Endothelial cell of umbilical vein (primary cell): ENCODE measurements at places on chromosomes 2 and 18. TPM values are rescaled to one million over a fixed set of nuclear protein-coding genes. Genes with fewer than 3 reads are reported as not detected.

DNA sequence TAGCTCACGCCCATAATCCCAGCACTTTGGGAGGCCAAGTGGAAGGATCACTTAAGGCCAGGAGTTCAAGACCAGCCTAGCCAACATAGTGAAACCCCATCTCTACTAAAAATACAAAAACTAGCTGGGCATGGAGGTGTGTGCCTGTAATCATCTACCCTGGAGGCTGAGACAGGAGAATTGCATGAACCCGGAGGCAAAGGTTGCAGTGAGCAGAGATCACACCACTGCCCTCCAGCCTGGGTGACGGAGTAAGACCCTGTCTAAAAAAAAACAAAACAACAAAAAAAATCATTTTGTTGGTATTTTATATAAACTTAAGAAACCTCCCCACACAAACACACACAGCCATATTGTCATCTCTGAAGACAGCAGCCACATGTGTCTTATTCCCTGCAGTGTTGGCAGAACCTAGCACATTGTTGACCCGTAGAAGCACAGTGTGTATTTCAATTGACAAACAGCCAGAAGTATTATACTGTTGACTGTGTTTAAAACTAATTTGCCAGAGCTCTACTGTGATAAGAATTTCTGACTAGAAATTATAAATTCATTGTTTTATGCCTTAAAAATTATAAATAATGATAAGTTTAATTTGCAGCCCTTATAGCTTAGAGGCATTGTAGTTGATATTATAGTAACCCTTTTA lies 68.1 kb downstream of the DNAJC10 start:
- H3K27ac ChIP-seq, result no peak overlapping the region
- H3K4me3 ChIP-seq, result no peak overlapping the region

DNA sequence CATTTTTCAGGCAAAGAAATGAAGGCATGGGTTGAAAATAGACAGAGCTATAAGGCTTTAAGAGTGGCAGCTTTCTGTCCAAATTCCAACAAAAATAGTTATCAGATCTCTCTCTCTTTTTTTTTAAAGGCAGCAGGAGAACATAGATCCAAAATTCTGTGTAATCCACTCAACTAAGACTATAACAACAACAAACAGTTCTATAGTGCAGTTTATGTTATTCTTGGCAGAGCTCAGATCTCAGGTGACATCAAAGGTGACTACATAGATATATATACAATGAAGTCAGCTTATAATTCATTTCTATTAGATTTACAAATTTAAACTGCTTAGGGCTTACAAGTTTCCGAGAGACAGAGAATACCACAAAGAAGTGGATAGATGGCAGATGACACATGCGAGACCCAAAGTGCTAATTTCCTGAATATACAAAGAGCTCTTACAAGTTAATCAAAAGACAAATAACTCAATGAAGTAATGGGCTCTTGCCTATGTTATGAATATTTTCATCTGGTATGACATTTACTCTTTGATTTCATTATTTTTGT lies 223.2 kb downstream of the BCL2 start:
- H3K36me3 ChIP-seq, result no peaks in the 10 kb centered on the region
- H3K27me3 ChIP-seq, result peaks cover 9% of the 10 kb centered on the region
- DNase-seq, result no peak

GRCh38 chr2:190137561-190137960 lies 75.0 kb upstream of the MSTN start:
- H3K36me3 ChIP-seq, result no peaks in the 10 kb centered on the region
- no peaks in the 10 kb centered on the region for H3K27me3 ChIP-seq
- H3K27ac ChIP-seq, result no peak overlapping the region
- H3K4me1 ChIP-seq, result no peaks in the 10 kb centered on the region
- no peak overlapping the region for H3K4me3 ChIP-seq
- no peak for DNase-seq

- H3K4me1 ChIP-seq, result no peaks in the 10 kb centered on the region
- H3K4me3 ChIP-seq, result no peak overlapping the region
- DNase-seq, result no peak
Measured at GRCh38 chr18:45521777-45522176, 93.5 kb upstream of the SLC14A2 start.

GRCh38 chr2:224924631-224925030 lies 117.6 kb downstream of the DOCK10 start:
- H3K4me3 ChIP-seq, result no peak overlapping the region
- H3K36me3 ChIP-seq, result peaks cover 2% of the 10 kb centered on the region
- H3K4me1 ChIP-seq, result peaks cover 33% of the 10 kb centered on the region

GRCh38 chr2:130310881-130311280 lies 31.8 kb upstream of the IMP4 start:
- no peak overlapping the region for H3K4me3 ChIP-seq
- peaks cover 2% of the 10 kb centered on the region for H3K27me3 ChIP-seq
- no peak overlapping the region for H3K27ac ChIP-seq

The ABCG5 gene
- total RNA-seq, result not detected in 2 replicates

The POTEJ gene
- 0.24 TPM in 1 of 2 replicates, not detected in the other for total RNA-seq

The DPYSL5 gene
- total RNA-seq, result not detected in 2 replicates

The ANO7 gene
- 2.5 and 2.8 TPM in 2 replicates for total RNA-seq
